ENCODE measurements at places on chromosomes 1 and 21.

- H3K4me1 ChIP-seq: no peaks in the 10 kb centered on the region
- H3K36me3 ChIP-seq: no peaks in the 10 kb centered on the region
Measured at GRCh38 chr1:7388488-7389185, 382.5 kb upstream of the VAMP3 start.

DNA sequence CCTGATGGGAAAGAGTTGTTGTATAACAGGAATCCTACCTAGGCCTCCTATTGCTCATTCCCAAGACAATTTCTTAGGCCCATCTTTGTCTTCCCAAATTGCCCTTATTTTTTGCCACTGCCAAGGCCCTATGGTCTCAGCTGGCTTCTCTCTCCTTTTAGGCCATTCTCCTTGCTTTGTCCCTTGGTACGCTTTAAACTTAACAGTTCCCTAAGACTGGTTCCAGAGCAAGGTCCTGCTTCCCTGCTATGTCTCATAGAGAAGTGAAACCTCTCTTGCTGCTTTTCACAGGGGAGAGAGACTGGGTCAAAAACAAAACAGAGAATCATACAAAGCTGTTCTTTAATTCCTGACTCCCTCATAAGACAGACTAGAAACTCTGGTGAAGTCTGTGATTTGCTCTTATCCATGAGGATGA, 77.1 kb downstream of the XCL2 start:
- peak overlapping the region; percentile 79 for H3K27ac ChIP-seq
- no peaks in the 10 kb centered on the region for H3K27me3 ChIP-seq
- H3K36me3 ChIP-seq: no peaks in the 10 kb centered on the region
- no peak for DNase-seq

GRCh38 chr1:61436016-61436415, 288.9 kb downstream of the TM2D1 start:
- H3K27ac ChIP-seq: no peak overlapping the region
- H3K27me3 ChIP-seq: peaks cover 14% of the 10 kb centered on the region
- no peaks in the 10 kb centered on the region for H3K4me1 ChIP-seq
- DNase-seq: no peak
- no peaks in the 10 kb centered on the region for H3K36me3 ChIP-seq

GRCh38 chr21:44957901-44958451, 18.1 kb downstream of the SLX9 start:
- no peak overlapping the region for H3K4me3 ChIP-seq
- no peaks in the 10 kb centered on the region for H3K27me3 ChIP-seq
- H3K36me3 ChIP-seq: no peaks in the 10 kb centered on the region

GRCh38 chr1:47663286-47663685, 225.4 kb downstream of the FOXD2 start:
- H3K4me1 ChIP-seq: peaks cover 3% of the 10 kb centered on the region
- H3K27ac ChIP-seq: no peak overlapping the region
- DNase-seq: no peak
- no peaks in the 10 kb centered on the region for H3K36me3 ChIP-seq

DNA sequence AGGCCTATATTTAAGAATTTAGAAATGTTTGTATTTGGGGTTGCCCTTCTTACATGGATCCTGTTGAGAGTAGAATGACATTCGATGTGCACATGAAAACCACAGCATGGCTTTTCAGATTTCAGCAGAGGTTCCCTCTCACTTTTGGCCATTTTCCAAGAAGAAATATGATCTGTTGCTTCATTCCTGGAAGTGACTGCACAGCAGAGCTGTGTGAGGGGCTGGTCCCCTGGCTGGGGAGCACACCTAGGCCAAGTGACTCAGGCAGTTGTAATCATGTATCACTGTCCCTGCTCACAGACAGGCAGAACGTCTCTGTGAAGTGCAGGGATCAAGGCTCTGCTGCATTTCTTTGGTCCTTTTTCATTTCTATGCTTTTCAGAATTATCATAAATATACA, 32.3 kb downstream of the AGT start:
- H3K4me3 ChIP-seq: no peak overlapping the region
- H3K27me3 ChIP-seq: no peaks in the 10 kb centered on the region
- no peak for DNase-seq
- peaks cover 4% of the 10 kb centered on the region for H3K36me3 ChIP-seq

- peak overlapping the region; percentile 95 for H3K4me3 ChIP-seq
- H3K27ac ChIP-seq: peak overlapping the region; percentile 57
- H3K36me3 ChIP-seq: no peaks in the 10 kb centered on the region
- peak; percentile 27 for DNase-seq
Measured at GRCh38 chr1:151511636-151512215, 539 bp downstream of the CGN start.

GRCh38 chr1:226886122-226886901, 15.9 kb downstream of the PSEN2 start:
- no peaks in the 10 kb centered on the region for H3K27me3 ChIP-seq
- peaks cover 2% of the 10 kb centered on the region for H3K36me3 ChIP-seq
- peak overlapping the region; percentile 21 for H3K27ac ChIP-seq
- no peak for DNase-seq
- no peak overlapping the region for H3K4me3 ChIP-seq

- H3K27me3 ChIP-seq: no peaks in the 10 kb centered on the region
- peaks cover 57% of the 10 kb centered on the region for H3K4me1 ChIP-seq
- peaks cover 6% of the 10 kb centered on the region for H3K36me3 ChIP-seq
- H3K27ac ChIP-seq: peak overlapping the region; percentile 100
- peak overlapping the region; percentile 94 for H3K4me3 ChIP-seq
Measured at GRCh38 chr1:52633291-52633754, 355 bp downstream of the SHISAL2A start.

DNA sequence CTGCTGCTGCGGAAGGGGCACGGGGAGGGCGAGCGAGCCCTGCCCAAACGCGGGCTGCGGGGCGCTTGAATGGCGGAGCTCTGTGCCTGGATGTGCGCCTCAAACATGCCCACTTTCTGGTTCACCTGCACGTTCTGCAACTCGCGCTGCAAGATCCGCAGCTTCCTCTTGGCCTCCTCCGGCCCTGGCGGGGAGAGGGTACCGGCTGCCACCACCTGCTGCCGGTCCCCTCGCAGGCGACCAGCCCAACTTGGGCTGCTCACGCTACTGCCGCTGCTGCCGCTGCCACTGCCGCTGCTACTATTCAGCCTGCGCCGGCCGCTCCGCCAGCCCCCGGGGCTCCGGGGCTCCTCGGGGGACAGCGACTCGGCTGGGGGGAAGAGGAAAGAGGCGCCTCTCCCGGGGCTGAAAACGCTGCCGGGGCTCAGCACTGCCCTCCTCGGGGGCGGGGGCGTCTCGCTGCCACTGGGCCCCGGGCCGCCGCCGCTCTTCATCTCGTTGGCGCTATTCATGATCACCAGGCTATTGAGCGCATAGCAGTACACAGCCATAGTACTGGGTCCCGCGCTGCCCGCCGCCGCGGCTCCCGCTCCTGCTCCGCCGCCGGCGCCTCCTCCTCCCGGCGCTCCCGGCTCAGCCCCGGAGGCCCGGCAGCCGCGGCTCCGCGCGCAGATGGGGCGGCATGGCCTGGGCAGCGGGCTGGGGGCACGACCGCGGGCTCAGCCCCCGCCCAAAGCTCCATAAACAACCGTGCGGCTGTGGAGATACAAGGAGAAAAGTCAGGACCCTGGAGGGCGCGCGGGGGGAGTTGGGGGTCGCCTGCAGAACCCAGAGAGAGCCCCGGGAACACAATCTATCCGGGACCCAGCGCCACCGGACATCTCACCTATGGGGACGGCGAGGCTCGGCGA, 1.9 kb downstream of the ITPKB start:
- peak overlapping the region; percentile 96 for H3K4me3 ChIP-seq
- peak overlapping the region; percentile 97 for H3K27ac ChIP-seq
- DNase-seq: peak; percentile 41
- H3K27me3 ChIP-seq: no peaks in the 10 kb centered on the region
- H3K4me1 ChIP-seq: peaks cover 35% of the 10 kb centered on the region
- peaks cover 11% of the 10 kb centered on the region for H3K36me3 ChIP-seq
